Naive thymus-derived CD4-positive, alpha-beta T cell (primary cell): ENCODE measurements at places on chromosomes 11 and 22. TPM values are rescaled to one million over a fixed set of nuclear protein-coding genes. Genes with fewer than 3 reads are reported as not detected.
A peak's percentile ranks its signal among the peaks of the same experiment; 100 is the strongest.

The USP2 gene
- total RNA-seq, result 0.07 and 0.36 TPM in 2 replicates

The NXPE4 gene
- not detected for total RNA-seq

The MCHR1 gene
- not detected in 2 replicates for total RNA-seq

The PRR33 gene
- 0.07 TPM in 1 of 2 replicates, not detected in the other for total RNA-seq

GRCh38 chr11:76609736-76610370 lies 60.7 kb downstream of the LRRC32 start:
- no peak for DNase-seq

GRCh38 chr11:65419772-65420481 lies 2.7 kb upstream of the NEAT1 start:
- DNase-seq, result peak; percentile 59

DNA sequence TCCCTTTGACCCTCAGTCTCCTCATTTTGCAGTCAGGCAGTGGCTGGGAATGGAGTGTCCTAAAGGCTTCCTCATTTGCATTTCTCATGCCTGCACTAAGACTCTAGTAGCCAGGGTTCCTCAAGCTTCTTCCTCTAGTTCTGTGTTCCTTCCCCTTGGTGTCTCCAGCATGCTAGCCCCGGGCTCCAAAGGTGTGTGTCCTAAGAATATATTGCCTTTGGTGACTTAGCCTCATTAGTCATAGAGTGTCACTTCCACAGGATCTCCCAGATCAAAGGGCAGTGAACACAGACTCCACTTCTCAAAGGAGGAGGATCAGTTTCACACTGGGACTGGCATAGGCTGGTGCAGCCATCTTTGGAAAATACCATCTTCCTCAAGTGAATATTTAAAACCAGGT lies 21.4 kb upstream of the ACER3 start:
- DNase-seq, result no peak

- DNase-seq, result no peak
These were observed 33.8 kb upstream of the LRRC32 start for GRCh38 chr11:76704171-76704948.
